ENCODE measurements at places on chromosomes 1 and 21. TPM values are rescaled to one million over a fixed set of nuclear protein-coding genes. Genes with fewer than 3 reads are reported as not detected.

- DNase-seq = no peak
Measured at GRCh38 chr1:232421143-232421796, 208.7 kb downstream of the SIPA1L2 start.

Gene CELA2B
- polyA plus RNA-seq = 0.66 TPM

Gene RAB7B
- polyA plus RNA-seq = 3.7 TPM

Gene KRTAP19-7
- polyA plus RNA-seq = not detected

DNA sequence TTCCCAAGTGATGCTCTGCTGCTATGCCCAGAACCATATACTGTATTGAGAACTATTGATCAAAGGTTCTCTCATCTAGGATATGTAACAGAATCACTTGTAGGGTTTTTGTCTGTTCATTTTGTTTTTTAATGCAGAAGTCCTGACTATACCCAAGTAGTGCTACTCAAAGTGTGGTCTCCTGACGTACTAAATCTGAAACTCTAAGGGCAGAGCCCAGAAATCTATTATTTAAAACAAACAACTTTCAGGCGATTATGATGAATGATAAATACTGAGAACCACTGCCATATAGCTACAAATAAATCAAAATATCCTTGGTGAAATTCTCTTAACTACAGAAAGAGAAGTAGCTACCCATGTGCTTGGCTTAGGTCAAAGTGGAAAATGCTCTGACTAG lies 10.1 kb downstream of the ZZZ3 start:
- no peak for DNase-seq

GRCh38 chr1:77014073-77014788 lies 147.0 kb downstream of the ST6GALNAC5 start:
- DNase-seq = no peak

DNA sequence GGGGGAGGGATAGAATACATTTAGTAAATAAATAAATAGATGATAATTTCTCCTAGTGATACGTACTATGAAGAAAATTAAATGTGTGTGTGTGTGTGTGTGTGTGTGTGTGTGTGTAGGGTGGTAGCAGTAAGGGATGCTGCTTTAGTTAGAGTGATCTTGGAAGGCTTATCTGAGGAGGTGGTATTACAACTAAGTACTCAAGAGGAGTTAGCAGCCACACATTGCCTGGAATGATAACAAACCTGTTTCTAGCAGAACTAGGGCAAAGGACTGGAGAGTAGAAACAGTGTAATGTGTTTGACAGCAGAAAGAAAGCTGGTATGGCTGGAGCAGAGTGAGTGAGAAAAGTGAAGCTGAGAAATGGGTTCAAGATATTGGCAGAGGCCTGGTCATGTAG lies 58.3 kb upstream of the FASLG start:
- no peak for DNase-seq

Gene SRSF10
- 239 TPM for polyA plus RNA-seq

GRCh38 chr1:42192106-42192505 lies 27.6 kb upstream of the GUCA2A start:
- DNase-seq = no peak

- DNase-seq = no peak
Measured at GRCh38 chr1:40394491-40395172, 21.1 kb downstream of the SMAP2 start.

DNA sequence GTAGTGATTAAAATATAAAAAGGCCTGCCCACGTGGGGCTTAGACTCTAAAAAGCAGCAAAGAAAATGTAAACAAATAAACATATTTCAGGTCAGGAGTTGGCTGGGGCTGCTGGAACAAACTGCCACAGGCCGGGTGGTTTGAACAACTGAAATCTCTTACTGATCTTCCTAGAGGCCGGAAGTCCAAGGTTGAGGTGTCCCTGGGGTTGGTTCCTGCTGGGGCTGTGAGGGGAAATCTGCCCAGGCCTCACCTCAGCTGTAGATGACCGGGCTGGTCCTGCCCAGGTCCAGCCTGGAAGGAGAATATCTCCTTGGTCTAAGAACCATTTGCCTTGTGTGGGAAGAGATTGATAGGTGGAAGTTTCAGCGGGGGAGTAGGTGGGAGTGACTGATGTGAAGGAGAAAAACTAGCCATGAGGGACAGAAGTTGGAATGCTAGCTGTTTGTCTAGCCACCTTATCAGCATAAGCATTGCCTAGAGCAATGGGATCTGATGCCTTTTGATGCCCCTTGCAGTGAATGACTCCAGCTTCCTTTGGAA lies 221.1 kb downstream of the DYRK1A start:
- no peak for DNase-seq

Gene MOB3C
- polyA plus RNA-seq = 17.5 TPM

Gene EXOC8
- polyA plus RNA-seq = 12.0 TPM

DNA sequence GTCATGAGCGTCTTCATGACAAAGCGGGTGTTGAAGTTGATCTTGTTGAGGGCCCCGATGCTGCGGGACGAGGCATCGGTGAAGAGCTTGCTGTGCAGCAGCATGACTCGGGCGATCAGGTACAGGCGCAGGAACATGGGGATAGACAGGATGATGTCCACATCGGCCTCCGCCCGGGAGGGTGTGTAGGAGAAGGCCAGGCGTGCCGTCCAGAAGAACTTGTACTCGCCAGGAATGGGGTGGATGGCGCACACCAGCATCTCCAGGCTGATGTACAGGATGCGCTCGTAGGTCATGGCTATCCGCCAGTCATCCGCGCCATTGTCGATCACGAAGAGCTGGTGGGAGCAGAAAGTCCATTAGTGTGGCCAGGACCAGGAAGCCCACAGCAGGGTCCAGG lies 98.0 kb downstream of the KCNN3 start:
- no peak for DNase-seq

GRCh38 chr1:6912518-6912917 lies 127.3 kb downstream of the CAMTA1 start:
- DNase-seq = no peak

Gene UBE2U
- polyA plus RNA-seq = 0.41 TPM

Gene LAMB3
- 79.7 TPM for polyA plus RNA-seq

DNA sequence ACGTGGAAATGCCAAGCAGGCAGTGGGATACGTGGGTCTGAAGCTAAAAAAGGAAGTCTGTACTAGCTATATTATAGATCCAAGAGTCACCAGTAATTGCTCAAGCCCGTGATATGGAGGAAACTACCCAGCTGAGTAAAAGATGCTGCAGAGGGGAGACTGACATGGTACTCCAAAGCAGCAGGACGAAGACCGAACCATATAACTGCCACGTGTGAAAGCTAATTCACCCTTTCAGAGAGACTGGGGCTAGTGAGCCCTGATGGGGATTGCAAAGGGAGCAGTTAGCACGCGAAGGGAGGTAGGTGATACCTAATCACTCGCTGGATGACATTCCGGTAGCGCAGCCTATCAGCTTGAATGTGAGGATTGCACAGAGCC lies 316 bp downstream of the AP4B1 start:
- DNase-seq = no peak

- DNase-seq = no peak
Measured at GRCh38 chr1:209710847-209711246, 6.2 kb downstream of the HSD11B1 start.

Gene TNN
- polyA plus RNA-seq = 2.5 TPM

Gene GFI1
- polyA plus RNA-seq = 0.69 TPM

Gene EDARADD
- 3.4 TPM for polyA plus RNA-seq

DNA sequence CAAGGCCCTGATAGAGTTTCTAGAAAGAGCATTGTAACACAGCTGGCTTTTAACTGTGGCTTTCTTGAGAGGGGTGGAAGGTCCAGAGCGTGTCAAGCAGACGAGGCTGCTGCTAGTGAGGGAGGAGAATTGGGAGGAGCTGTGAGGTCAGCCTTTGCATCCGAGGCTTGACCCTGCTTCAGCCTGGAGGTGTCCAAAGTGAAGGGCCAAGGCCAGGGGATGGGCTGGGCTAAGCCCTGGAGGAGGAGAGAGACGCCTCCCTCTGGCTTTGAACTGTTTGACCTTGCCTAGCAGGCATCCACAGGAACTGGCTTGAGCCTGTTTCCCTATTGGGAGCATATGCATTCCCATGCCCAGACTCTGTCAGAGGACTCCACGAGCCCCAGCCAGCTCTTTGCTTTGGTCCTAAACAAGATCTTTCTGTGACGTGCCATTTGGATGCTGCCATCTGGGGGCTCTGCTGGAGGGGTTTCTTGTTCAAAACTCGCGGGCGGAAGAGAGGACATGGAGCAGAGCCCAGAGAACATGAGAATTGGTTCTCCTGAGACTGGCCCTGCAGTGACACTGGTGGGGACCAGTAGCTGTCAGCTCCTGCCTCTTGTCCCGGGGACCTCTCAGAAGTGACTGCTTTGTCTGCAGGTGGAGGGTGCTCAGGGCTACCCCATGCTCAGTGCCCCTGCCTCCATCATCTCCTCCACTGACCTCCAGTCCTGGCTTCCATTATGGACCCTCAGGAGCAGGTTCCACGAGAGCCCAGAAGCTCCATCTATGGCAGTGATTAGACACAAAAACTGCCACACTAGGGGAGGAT lies 5.5 kb downstream of the ACTRT2 start:
- no peak for DNase-seq

DNA sequence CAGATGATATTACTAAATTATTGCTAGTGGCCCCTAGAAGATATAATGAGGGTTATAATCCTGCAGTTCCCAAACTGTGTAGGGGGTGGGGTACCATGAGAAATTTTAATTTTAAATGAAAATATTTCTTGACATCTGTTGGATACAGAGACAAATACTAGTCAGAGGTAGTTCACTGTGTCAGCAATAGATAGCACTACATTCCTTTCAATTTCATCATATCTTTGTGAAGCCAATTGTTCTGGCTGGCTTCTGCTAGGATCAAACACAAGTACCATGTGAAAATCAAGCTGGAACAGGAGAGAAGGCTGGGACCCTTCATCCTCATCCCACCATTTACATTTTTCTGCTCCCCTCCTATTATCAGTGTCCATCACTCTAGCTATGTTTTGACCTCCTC lies 208.1 kb downstream of the USH2A start:
- DNase-seq = no peak

- no peak for DNase-seq
Measured at GRCh38 chr1:89121641-89122040, 4.3 kb downstream of the GBP2 start.

GRCh38 chr1:24575905-24576587 lies 20.2 kb downstream of the NCMAP start:
- DNase-seq = no peak

DNA sequence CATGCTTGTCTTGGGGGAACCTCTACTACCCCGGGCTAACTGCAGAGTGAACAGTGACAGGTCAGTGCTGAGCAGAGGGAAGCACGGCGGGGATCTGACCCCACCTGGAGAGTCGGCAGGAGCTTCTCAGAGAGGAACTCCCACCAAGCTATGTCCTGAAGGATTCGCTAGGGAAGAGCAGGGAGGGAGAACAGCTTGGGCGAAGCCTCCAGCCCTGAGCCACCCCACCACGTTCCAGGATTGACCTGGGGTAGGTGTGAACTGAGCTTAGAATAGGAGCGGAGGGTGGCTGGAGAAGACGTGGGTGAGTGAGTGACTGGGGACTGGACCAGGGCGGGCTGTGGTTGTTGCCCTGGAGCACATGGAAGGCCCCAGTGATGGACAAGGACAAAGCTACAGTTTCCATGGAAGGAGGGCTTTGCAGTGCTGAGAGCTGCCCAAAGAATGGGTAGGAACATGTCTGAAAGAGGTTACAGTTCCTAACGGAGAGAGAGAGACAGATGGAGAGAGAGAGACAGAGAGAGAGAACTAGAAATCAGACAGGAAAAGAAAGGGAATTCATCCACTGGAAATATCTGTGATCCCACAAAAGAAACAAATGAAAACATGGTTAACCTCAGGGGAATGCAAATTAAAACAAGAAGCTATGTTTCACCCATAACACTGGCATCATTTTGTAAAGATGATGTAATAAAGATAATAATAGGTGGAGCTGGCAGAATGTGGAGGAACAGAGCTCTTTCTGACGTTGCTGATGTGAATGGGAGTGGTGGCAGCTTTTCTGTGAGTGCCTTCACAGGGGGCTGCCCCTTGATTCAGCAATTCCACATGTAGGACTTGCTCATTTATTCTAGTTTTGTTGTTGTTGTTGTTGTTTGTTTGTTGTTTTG lies 17.2 kb downstream of the BSND start:
- DNase-seq = no peak

- no peak for DNase-seq
Measured at GRCh38 chr1:17851056-17851455, 95.9 kb downstream of the ACTL8 start.

Gene PRKAA2
- 3.7 TPM for polyA plus RNA-seq

- DNase-seq = no peak
Measured at GRCh38 chr21:36698385-36698980, 432 bp upstream of the SIM2 start.

DNA sequence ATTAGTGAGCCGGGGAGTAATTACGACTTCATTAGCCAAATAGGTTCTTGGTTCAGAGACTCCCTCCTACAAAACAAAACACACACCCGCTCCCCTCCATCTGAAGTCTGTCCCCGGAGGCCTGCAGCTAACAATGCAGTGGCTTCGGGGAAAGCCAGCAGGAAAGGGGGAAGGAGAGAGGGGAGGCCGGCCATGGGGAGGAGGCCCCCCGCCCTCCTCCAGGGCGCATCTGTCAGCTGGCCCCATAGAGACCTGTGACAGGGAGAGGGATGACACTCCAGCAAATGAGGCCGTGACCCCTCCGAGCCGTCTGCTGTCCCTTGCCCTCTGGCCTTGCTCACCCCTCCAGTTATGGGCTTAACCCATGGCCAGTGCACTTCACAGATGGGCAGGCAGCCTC lies 12.1 kb upstream of the CNTN2 start:
- DNase-seq = no peak

DNA sequence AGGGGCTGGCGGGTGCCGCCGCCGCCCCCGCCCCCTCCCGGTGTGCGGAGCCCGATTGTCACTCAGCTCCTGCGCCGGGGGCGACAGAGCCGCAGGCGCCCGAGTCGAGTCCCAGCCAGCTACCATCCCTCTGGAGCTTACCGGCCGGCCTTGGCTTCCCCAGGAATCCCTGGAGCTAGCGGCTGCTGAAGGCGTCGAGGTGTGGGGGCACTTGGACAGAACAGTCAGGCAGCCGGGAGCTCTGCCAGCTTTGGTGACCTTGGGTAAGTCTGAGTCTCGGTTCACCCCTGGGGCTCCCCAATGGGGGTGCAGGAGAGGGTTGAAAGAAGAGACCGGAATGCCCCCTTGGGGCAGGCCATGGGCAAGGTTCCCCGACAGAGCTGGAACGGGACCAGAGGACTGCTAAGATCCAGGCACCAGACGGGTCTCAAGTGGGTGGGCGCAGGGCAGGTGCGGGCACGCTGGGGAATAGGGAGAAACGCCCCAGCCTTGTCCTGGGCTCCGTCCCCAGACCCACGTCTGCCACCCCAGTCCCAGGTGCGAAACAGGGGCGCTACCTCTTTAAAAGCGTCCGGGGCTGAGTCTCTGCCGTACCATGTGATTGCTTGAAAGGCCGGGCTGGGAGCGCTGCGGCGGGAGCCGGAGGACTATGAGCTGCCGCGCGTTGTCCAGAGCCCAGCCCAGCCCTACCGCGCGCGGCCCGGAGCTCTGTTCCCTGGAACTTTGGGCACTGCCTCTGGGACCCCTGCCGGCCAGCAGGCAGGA lies at the start of gene ADORA1:
TSS of gene ADORA1 (plus strand) at position 61 of the 765 bp plus-strand sequence. CDS start 1,116 bp downstream, outside the sequence.
- no peak for DNase-seq

- no peak for DNase-seq
Measured at GRCh38 chr21:43572446-43572845, 86.8 kb downstream of the HSF2BP start.

Gene LCE6A
- not detected for polyA plus RNA-seq

GRCh38 chr1:160082487-160082886 lies 1.1 kb downstream of the KCNJ9 start:
- DNase-seq = no peak

- DNase-seq = no peak
Measured at GRCh38 chr1:56396581-56396980, 182.8 kb downstream of the PLPP3 start.
